ENCODE measurements at places on chromosomes 4 and X.

DNA sequence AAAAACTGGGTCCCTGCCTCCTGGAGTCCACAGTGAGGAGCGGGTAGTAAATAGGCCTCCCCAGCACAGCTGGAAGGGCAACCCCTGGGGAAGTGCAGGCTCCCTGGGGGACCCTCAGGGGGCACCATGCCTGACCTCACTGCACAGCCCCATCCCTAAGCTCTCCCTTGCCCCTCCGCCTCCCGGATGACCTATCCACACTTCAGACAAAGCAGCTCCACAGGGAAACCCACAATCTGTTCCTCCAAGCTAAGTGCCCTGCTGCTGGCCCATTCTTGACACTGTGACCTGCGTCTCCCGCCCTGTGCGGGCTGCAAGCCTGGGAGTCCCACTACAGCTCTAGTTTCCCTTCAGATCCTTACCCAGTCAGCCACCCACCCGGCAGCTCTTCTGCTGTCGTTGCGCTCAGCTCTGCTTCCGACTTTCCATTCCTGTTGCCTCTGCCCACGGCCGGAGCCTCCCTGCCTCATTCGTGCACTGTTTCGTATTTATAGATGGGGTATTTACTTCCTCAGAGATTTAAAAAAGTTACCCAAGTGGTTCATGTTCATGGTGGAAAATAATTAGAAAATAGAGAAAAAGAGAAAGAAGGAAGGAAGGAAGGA, 47.0 kb upstream of the STOX2 start:
- no peak for DNase-seq

DNA sequence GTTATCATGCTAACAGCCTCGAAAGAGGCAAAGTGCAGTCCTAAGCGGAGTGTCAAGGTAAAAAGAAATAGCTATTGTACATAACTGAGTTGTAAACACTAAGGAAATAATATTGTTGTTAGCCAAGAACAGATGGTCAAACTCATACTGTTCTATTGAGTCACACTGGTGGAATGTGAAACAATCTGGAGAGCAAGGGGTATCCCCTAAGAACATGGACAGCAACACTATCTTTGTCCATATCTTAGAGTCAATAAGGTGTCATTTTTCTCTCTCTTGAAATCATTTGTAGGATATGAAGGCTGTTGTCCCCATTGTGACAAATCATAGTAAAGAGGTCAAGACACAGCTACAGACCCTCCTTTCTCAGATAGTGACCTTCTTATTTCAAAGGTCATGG, 4.5 kb upstream of the PDGFC start:
- no peak for DNase-seq

DNA sequence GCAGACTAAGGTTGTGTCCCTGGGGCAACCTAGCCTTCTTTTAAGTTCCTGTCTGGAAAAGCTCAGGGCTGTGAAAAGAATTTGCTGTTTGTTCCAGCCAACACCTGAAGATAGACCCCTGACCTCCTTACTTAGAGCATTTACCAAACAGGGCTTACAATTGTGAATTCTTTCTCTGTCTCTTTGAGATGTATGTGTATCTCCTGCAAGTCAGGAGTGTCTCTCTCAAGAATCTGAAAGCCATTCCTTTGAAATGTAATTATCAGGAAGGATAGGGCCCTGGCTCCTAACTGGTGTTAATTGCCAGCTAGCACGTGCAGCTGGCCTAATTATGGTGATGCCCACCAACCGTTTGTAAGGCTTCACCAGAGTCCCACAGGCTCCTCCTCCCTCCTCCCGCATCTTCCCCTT, 18.2 kb downstream of the CCNG2 start:
- no peak for DNase-seq

- DNase-seq: no peak
These were observed 13.4 kb upstream of the GTPBP6 start for GRCh38 chrX:331825-332495.

GRCh38 chr4:47640911-47641310, 155.8 kb downstream of the ATP10D start:
- DNase-seq: no peak

GRCh38 chr4:165177725-165178666, 29.4 kb upstream of the KLHL2 start:
- DNase-seq: no peak

GRCh38 chr4:32864713-32865351, 2144.7 kb downstream of the PCDH7 start:
- no peak for DNase-seq

DNA sequence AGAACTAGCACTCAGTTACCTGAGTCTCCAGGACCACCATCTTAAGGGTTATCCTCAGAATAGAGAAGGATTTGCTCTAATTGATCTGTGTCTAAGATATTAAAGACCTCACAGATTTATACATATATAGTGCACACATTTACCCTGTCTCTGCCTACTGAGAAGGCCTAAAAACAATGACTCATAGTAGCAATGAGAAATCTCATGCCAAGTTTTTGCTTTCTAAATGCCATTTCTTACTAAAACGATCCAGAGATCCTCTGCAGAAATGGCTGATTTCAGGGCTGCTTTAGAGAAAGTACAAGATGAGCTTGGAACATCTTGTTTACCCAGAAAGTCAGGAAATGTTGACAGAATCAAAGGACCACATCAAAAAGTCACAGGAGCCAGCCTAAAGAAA, 79.1 kb upstream of the INPP4B start:
- DNase-seq: no peak

- no peak for DNase-seq
These were observed 26.1 kb downstream of the LAMTOR3 start for GRCh38 chr4:99868126-99868596.

DNA sequence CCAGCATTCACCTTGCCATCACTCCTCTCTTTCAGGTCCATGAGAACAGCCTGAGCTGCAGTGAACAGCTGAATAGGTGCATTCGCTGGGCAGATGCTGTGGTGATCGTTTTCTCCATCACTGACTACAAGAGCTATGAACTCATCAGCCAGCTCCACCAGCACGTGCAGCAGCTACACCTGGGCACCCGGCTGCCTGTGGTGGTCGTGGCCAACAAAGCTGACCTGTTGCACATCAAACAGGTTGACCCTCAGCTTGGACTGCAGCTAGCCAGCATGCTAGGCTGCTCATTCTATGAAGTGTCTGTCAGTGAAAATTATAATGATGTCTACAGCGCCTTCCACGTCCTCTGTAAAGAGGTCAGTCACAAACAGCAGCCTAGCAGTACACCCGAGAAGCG, 3.2 kb downstream of the RASL11B start:
- DNase-seq: no peak

DNA sequence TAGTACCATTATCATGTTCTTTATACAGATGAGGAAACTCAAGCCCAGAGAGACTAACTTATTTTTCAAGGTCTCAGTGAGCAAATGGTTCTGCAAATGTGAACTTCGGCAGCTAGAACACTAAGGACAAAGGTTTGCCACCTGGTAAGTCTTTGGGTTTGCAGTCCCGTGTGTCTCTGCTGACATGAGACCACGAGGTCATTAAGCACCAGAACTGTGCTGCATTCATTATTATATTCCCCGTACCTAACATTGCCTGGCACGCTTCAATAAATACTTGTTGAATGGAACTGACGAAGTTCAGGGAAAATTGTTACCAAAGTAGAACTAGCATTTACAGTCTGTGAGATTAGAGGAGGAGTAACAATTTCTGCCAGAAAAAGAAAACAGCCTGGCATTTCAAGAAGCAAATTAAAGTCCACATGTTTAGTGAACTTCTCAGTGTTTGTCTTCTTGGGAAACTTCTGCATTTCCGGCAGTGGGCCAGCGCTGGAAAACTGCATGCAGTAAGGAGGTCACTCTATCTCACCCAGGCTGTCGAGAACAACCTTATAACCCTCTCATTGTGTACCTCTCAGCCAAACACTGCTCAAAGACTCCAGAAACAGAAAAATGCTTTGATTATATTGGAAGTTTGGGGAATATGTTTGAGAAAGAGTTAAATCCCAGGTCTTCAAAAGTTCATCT, 67.4 kb upstream of the CPEB2 start:
- no peak for DNase-seq

- DNase-seq: no peak
These were observed 15.5 kb downstream of the NKX3-2 start for GRCh38 chr4:13528821-13529127.

- DNase-seq: no peak
These were observed 405.9 kb upstream of the PITX2 start for GRCh38 chr4:111028795-111029194.

- DNase-seq: no peak
These were observed 1.6 kb downstream of the ZCCHC12 start for GRCh38 chrX:118825227-118825626.

DNA sequence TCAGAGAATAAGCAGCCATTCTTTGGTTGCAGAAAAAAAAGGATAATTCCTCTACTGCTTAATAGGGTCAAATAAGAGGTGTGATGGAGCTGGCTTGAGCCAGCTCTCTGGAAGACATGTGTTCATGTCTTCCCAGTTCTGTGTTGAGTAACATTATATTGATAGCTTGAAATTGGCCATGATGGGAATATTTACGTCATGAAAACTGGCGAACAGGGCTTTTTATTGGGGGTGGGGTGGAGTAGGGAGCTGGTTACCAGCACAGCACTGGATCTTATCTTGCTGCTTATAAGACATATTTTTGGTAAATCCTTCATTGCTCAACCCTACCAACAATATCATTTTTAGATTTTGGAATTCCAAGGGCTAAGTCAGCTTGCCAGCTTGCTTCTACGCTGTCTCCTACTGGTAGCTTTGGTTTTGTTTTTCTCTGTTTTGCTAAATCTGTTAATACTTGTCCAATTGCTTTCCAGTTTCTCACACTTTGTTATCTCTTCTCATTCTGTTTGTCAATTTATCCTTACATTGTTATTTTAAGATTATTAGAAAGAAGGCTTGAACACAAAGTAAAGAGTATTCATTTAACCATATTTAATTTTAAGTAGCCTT, 25.3 kb upstream of the GBA3 start:
- no peak for DNase-seq

GRCh38 chr4:38614231-38614630, 49.8 kb upstream of the KLF3 start:
- no peak for DNase-seq

- no peak for DNase-seq
These were observed 193.3 kb upstream of the FAM47A start for GRCh38 chrX:34325460-34325859.

GRCh38 chr4:152634110-152634760, 45.6 kb downstream of the TMEM154 start:
- no peak for DNase-seq

GRCh38 chr4:158253350-158253980, 43.2 kb downstream of the TMEM144 start:
- DNase-seq: peak; percentile 46

DNA sequence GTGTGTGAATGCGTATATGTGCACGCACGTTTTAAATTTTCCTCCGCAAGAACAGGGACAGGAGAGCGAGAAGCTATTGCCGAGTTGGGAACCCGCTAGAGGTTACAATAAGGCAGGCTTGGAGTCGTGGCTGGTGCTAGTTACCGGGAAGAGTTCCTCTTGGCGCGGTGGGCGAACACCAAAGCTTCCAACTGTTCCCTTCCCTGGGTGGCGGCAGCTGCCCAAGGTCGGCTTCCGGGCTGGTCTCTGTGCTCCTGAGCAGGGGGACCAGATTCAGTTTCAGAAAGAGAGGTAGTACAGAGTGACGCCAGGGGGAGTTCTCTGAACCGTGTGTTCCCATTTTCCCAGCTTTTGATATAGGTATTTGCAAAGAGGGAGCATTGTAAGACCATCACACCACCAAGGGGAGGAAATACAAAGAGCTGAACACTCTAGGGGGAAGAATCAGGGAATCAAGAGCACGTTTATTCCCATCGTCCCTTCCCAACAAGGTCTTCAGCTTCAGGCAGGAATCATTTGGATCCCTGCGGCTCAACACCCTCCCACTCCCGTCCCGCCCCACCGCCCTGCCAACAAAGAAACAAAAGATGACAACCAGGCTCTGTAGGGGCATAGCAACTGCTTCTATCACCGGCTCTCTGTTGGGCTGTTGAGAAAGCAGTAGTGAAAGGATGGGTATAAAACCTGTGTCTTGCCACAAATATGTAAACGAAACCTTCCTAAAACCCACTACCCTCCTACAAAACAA, 113.6 kb upstream of the TEX13C start:
- DNase-seq: no peak
